Smooth muscle cell of the brain vasculature (primary cell): ENCODE measurements at places on chromosomes 3 and 15.

GRCh38 chr15:38623744-38624143, 59.1 kb upstream of the RASGRP1 start:
- no peak for DNase-seq

- DNase-seq = no peak
Observed at GRCh38 chr3:128382221-128382807, 84.4 kb downstream of the DNAJB8 start.

- no peak for DNase-seq
Observed at GRCh38 chr3:172070269-172070668, 30.9 kb downstream of the FNDC3B start.

GRCh38 chr15:45126535-45127158, 3.0 kb downstream of the DUOXA1 start:
- no peak for DNase-seq

- no peak for DNase-seq
Observed at GRCh38 chr15:49619226-49619625, 1.4 kb downstream of the FAM227B start.

DNA sequence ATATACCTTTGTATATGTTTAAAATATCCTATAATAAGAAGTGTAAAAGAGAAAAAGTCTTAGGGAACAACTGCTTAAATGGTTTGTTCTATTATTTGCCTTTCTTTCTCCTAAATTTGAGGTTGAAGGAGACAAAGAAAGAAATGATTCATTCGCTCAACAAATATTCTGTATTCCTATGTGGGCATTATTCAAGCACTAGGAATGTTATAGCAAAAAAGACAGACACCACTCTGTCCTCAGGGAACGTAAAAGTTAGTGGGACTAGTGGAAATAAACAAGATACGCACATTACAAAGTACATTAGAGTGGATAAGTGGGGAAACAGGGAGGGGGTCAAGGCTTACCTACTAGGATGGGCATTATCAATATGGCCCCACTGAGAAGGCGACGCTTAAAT, 332.2 kb downstream of the LPP start:
- no peak for DNase-seq
